ENCODE measurements at places on chromosomes 11 and 22. TPM values are rescaled to one million over a fixed set of nuclear protein-coding genes. Genes with fewer than 3 reads are reported as not detected.

- no peak for DNase-seq
Observed at GRCh38 chr11:44857490-44858090, 93.1 kb downstream of the TP53I11 start.

- no peak for DNase-seq
Observed at GRCh38 chr11:14149683-14150082, 187.2 kb downstream of the SPON1 start.

PLA2G3 gene
- total RNA-seq, result not detected

DNA sequence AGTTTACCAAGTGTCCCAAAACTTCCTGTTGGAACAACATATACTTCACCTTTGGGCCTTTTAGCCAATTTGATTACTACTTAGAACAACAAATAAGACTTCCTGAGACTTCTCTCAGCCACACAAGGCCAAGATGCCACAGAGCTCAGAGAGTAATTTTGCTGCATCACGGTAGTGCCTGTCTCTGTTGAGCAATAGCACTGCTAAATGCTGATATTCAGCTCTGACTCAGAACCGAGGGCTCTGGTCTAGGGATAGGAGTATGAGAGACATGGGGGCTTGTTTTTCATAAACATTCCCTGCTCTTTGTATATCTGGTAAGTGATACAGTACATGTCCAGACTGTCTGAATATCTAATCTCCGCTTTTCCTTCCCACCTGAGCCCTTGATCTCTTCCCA is 260.4 kb upstream of the ARHGAP20 start:
- DNase-seq, result peak; percentile 33

- DNase-seq, result no peak
Observed at GRCh38 chr11:75902631-75903030, 87.6 kb downstream of the UVRAG start.

GRCh38 chr11:86476109-86476861 is 101.6 kb downstream of the CCDC81 start:
- no peak for DNase-seq

GRCh38 chr11:127252321-127252720 is 251.8 kb upstream of the KIRREL3 start:
- no peak for DNase-seq

DNA sequence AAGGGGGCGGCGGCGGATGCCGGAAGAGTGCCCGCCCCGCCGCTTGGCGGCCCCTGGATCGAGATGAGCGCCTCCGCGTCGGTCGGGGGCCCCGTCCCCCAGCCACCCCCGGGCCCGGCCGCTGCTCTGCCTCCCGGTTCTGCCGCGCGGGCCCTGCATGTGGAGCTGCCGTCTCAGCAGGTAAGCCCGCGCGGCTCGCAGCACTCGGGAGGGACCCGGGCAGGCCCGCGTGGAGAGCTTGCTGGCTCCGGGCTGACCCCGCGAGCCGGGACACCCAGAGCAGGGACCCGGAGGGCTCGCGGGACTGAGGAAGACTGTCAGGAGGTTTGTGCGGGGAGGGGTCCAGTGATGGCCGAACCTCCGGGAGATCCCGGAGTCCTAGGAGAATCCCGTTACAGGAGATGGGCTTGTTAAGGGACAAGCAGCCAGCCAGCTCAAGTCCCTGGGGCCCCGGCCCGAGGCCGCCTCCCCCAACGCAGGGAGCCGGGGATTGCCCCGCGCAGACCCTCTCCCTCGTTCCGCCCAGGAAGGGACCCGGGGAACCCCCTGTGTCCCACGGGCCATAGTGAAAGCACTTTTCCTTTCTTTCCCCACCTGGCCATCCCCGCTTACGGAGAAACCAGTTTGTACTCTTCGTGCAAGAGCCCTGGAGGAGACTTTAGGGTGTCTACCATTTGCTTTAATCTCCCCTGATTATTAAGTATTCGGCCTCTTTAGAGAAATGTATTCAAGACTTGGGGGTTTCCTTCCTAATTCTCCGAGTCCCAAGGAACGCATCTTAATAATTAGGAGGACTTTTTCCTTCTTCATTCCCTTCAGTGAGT is 547 bp downstream of the UVRAG start:
- DNase-seq, result peak; percentile 1

All from NCI-H460 (cell line).